ENCODE measurements at places on chromosomes 16 and 17.

DNA sequence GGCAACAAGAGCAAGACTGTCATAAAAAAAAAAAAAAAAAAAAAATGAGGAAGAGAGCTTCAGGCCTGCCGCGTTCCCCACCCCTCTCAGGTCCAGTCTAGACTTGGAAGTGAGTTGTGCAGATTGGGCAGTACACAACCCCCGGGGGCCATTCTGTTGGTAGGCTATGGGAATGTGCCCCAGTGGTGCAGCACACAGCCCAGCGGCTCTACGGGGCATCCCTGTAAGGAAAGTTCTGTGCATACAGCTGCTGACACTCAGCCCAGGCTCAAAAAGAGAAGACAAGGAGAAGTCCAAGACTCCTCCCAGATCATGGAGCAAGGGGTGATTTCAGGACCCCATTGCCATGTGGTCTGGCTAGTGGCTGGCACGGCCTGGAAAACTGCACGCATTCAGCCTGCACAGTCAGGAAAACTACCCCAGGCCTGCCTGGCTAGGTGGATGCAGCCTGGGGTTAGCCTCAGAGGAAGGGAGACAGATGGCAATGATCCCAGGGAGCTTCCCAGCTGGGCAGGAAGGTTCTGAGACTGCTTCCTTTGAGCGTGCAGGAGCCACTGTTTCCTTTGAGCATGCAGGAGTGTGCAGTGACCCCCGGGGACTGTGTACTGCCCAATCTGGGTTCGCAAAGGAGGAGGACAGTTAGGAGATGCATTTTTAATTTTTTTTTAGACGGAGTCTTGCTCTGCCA is 44.8 kb downstream of the PECAM1 start:
- no peak for DNase-seq

DNA sequence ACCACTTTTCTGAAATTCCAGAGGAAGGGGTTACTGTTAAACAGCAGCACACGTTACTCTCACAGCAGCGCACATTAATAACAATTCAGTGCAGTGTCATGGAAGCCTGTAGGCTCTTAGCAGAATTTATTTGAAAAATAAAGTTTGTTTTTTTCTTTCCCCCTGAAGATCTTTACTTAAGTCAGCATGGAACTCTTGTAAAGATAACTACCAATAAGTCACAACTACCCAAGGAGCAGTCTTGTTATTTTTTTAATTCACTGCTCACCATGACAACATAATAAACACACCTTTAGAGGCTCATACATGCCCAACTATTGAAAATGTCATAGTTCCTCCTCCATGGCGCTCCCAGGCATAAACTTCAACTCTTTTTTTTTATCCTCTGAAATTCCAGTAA is 31.8 kb upstream of the PSMD7 start:
- no peak for DNase-seq

DNA sequence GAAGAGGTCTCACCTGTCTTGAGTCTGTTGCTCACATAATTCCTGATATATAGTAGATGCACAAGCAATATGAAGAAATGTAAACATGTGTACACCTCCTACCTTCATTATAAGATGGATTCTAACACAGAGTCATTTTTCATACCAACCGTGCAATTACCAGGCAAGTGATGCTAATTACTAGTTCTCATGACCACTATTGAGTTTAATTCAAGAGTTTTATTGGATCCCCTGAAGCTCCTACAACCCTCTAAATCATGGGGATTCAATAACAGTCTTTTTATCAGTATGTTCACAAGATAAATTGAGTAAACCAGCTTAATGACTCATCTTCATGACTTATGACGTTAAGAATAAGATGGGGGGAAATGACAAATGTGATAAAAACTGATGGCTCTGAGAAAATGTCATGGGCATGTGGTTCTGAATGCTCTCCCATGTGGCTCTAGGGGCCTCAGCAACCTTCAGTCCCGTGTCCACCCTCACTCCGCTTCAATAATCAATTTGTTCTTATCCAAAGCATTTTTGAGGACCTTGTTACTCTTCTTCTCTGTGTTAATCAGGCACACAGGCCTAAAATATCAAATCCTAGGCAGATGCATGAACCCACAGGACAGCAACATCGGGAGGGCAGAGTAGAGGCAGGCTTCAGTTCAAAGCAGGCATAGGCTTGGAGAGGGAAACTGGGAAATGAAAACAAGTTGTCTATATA is 42.8 kb downstream of the PRAC1 start:
- DNase-seq = no peak

GRCh38 chr17:3750926-3751325 is 27.2 kb downstream of the HASPIN start:
- DNase-seq = no peak

- DNase-seq = no peak
These were observed 5.8 kb upstream of the KSR1 start for GRCh38 chr17:27450416-27450815.

GRCh38 chr17:66514227-66514806 is 211.9 kb downstream of the PRKCA start:
- DNase-seq = no peak

DNA sequence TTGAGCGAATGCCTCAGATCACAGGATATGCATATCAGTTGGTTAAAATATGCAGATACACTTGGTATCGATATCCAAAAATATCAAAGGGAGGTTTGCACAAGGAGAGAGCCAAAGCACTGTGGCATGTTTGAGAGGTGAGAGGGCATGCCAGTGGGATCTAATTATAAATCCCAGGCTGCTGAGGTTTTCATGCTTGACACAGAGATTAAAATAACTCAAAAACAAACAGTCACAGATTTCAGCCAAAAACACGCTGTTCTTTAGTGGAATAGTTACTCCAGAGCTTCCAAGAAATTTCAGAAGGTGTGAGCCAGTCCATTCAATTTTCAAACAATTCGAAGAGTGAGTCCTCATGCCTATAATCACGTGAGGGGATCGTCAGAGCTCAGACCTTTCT is 477.9 kb downstream of the SOX9 start:
- no peak for DNase-seq

DNA sequence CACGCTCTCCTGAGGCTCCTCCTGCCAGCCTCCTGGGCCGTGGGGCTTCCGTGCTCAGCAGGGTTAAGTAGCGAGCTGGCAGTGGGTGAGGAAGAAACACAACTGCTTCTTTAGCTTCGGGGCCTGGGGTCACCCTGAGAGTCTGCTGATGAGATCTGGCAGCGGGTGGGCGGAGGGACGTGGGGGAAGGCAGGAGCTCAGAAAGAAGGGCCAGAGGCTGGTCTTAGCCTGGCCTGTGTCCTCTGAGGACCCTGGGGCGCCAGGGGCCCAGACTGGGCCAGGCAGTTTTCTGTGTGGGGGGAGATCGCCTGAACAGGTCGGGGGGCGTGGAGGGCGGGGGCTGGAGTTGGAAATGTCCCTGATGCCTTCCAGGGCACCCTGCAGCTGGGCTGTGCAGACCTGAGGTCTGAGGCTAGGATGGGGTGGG is 97.8 kb upstream of the GSE1 start:
- no peak for DNase-seq

DNA sequence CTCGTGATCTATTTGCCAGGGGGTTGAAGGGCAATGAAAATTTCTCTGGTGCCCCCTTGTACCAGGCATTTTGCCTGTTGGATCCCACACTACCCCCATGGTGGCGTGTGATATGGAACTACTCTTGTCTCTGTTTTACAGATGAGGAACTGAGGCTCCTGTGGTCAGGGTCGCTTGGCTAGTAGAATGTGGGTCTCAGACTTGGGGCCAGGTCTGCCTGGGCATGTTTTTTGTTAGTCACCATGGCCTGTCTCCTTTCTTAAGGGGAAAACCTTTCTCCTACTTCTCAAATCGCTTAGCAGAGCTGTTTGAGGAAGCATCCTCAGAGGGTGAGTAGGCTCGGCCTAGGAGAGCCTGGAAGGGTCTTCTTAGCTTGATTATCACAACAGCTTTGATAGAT is 51.2 kb downstream of the CLEC16A start:
- DNase-seq = no peak

DNA sequence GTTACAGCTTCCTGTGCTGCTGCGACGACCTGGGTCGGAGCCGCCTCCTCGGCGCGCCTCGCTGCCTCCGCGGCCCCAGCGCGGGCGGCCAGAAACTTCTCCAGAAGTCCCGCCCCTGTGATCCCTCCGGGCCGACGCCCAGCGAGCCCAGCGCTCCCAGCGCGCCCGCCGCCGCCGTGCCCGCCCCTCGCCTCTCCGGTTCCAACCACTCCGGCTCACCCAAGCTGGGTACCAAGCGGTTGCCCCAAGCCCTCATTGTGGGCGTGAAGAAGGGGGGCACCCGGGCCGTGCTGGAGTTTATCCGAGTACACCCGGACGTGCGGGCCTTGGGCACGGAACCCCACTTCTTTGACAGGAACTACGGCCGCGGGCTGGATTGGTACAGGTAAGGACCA is 746 bp downstream of the HS3ST2 start:
- no peak for DNase-seq

DNA sequence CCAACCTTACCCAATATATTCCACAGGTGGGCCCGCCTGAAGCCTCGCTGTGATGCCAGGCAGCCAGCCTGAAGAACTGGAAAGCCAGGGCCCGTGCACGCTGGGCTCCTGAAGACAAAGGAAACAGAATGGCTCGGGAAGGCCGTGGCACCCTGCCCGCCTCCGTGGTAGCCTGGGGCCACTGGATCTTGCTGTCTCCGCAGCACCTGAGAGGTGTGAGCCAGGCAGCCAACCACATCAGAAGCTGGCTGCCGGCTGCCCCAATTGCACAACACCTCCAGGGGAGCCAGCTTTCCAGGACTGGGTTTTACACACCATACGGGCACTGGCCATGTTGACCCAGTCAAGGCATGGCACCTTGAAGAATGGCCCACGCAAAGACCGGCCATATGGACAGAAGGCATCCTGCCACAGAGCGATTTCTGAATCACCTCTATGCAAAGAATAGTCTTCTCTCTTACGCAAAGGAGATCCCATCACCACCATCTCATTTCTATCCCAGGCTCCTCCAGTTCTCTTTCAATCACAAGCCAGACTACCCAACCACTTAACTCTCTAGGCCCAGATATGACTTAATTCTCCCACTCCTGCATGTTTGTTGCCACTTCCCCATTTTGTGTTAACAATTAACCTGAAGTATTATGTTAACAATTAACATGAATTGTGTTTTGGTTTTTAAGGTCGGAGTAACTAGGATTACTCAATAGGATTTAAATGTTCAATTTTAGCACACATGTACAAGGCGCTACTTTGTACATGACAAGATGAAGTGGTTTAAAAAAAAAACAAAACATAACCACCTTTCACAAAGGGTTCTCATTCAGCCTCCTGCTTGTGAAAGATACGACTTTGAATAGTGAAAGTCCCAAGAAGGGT is 32.1 kb downstream of the ZFHX3 start:
- DNase-seq = no peak

DNA sequence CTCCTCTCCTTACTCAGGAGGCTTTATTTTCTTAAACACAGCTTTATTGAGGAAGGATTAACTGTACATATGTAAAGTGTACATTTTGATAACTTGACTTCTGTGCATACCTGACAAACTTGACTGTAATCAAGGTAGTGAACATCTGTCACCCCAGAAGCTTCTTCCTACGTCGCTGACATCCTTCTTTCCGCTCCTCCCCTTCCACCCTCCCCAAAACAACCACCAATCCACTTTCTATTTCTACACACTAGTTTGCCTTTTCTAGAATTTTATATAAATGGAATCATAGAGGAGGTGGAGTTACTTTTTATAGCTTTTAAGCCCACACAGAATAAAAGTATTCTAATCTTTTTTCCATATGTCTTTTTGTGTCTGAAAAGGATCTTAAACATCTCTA is 225.2 kb upstream of the RBFOX1 start:
- no peak for DNase-seq

- DNase-seq = no peak
These were observed 35.5 kb downstream of the CLUAP1 start for GRCh38 chr16:3536271-3536731.

- DNase-seq = no peak
These were observed 31.9 kb downstream of the MSI2 start for GRCh38 chr17:57288040-57288772.

DNA sequence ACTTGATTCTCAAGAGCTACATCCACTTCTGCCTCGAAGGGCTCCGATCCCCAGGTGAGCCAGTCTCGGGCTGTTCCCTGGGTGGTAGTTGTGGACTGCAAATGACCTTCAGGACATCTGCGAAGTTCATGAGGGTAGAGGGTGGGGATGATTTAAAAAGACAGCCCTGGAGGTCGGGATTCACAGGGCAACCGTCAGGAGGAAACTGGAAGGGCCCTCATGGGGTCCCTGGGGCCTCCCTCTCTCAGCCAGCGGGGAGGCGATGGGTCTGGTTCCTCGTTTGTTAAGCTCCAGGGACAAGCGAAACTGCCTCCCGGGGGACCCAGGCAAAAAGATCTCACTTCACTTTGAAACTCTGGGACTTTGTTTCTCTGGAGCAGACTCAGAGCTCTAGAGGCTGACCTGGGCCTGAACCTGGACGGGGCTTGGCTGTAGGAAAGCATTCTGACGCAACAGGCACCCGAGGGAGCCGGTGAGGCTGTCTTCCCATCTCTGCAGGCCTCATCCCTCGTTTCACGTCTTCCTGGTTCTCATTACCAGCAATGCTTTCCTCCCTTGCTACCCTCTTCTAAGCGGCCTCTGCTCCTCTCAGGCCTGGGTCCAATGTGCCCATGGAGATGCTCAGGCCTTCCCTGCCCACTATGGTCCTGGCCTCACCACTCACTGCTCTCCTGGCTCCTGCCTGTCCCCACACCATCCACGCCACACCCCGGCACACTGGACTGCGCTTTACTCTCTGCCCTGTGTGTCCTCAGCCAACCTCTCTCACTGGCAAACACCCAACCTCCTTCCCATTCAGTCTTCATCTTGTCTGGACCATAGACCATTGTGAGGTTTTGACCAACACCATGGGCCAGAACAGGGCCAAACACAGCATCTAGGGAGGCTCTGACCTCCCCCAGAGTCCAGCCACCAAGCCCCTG is 214.2 kb upstream of the TNRC6C start:
- no peak for DNase-seq

GRCh38 chr17:81478119-81478518 is 34.5 kb downstream of the ACTG1 start:
- no peak for DNase-seq

Measured in NCI-H1105 (cell line).